ENCODE measurements at places on chromosomes 1 and 21.

DNA sequence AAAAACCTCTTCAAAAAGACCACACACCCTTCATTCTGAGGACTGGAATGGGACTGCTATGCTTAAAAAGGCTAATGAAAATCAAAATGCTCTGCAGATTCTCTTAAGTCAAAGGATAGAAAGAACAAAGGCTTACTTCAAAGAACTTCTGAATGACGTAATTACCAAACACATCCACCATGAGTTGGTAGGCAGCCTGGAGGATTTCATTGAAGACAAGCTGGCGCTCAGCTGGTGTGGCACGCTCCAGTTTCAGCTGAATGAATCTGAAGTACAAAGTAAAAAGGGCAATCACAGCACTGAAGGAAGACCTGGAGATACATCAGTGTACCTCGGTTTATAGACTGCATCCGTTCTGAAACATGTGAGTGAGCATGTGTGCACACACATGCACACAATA lies 43.5 kb upstream of the SDC3 start:
- DNase-seq = no peak

GRCh38 chr1:66938613-66939012 lies 13.8 kb downstream of the MIER1 start:
- peak; percentile 73 for DNase-seq

DNA sequence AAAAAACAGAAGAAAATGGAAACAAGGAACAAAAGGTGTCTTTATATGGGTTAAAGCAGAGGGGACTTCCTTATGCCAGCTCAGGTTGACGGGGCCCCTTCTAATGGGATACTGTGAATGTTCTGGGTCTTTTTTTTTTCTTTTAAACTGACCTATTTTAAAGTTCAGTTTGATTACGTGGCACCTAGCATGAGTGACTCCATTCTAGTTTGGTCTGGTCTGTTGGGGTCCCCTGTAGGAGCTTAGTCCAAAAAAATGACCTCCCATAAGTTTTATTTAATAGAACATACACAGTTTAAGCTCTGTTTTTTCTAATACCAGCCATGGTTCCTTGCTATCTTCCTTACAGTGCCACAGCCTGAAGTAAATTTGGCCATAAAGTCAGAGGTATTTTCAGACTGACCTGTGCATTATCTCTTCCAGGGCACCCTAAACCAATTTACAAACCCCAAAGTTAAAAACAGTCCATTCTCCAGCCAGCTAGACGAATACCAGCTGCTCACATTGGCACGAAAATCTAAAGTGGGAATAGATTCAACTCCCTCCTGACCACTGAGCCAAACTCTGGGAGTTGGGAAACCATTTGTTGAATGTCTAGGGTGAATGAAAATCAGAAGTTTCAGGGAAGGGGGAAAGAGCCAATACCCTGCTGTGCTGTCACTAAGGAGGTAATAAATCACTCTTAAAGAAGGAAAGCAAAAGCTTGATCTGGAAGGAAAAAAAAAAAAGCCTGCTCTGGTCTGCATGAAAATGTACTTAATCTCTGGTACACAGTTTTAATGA lies 42.4 kb downstream of the AKNAD1 start:
- DNase-seq = peak; percentile 86

GRCh38 chr21:31162827-31163226 lies 124.6 kb upstream of the KRTAP19-8 start:
- DNase-seq = no peak

- no peak for DNase-seq
Measured at GRCh38 chr1:230976825-230977747, 1.6 kb downstream of the TTC13 start.

DNA sequence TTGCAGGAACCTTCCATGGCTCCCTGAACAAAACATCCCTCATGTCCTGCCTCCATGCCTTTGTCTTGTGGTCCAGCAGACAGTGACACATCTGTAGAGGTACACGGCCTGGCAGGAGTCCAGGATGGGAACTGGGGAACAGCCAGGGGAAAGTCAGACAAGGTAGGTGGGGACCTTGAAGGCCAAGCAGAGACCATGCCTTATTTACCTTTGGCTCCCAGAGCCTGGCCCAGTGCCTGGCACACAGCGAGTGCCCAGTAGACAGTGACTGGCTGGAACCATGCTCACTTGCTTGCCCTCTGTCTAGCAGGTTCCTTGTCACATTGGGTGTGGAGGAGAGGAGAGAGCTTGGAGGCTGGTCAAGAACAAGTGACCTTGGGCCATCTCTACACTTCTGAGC lies 81.0 kb downstream of the BCAR3 start:
- DNase-seq = no peak

DNA sequence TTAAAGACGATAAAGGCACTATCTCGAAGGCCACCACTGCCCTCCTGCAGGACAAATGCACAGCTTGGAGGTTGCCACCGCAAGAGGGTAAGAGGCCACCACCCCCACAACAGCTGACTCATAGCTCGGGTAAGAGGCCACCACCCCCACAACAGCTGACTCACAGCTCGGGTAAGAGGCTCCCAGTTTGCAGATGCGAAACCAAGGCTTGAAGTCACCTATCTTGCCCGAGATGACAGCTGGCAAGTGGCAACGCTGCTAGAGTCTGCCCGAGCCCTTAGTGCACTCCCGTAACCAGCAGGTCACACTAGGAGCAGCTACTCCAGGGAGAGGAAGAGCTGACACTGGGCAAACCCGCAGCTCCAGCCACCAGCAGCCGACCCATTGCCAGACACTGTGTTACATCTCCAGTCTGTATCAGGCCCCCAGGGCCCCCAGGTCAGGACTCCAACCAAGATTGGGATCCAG lies 17.1 kb upstream of the SPSB1 start:
- DNase-seq = peak; percentile 56

DNA sequence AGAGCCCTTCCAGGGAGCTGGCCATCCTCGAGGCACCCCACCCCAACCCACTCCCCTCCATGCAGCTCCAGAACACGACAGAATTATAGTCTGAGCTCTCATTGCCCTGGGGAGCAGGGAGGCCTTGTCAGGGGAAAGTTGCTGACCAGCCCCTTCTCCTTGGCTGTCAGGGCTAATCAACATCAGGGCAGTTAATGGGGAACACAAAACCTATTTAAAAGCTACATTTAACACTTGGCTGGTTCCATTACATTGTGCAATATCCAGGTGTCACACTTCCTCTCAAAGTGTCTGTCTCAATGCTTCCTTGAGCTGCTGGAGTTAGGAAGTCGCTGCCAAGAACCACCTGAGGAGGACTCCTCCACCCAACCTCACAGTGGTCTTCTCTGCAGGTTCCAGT lies 111.8 kb upstream of the GRIK3 start:
- DNase-seq = no peak

GRCh38 chr21:15401331-15401730 lies 328.5 kb upstream of the USP25 start:
- DNase-seq = peak; percentile 32

DNA sequence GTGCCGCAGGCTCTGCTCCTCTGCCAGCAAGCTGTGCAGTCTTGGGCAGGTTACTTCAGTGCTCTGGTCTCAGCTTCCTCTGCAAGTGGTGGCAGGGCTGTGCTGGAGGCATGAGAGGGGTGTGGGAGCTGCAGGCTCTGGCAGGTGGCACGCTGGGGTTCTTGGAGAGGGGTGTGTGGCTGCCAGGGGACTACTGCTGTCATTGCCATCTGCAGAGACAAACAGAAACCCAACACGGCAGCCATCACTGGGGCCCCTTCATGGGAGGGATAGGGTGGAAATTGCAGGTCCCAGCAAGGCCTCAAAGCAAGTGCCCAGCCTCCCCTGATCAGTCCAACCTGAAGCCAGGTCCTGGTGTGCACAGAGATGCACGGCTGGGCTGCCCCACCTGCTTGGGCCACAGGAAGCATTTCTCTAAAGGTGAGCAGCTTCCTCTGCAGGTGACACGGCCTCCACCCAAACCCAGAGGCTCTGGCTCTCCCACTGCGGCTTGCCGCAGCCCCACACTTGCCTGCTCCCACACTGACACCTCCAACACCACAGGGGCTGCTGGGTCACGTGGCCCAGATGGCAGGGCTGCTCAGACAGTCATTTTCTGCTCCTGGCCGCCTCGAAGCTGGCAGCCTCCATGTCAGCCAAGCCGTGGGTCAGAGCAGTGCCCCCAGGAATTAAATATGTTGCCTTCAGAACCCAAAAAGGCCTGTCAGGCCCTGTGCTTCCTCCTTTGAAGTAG lies 4.1 kb upstream of the COL6A2 start:
- DNase-seq = no peak

GRCh38 chr1:52976183-52977035 lies 49.3 kb downstream of the SCP2 start:
- DNase-seq = no peak

DNA sequence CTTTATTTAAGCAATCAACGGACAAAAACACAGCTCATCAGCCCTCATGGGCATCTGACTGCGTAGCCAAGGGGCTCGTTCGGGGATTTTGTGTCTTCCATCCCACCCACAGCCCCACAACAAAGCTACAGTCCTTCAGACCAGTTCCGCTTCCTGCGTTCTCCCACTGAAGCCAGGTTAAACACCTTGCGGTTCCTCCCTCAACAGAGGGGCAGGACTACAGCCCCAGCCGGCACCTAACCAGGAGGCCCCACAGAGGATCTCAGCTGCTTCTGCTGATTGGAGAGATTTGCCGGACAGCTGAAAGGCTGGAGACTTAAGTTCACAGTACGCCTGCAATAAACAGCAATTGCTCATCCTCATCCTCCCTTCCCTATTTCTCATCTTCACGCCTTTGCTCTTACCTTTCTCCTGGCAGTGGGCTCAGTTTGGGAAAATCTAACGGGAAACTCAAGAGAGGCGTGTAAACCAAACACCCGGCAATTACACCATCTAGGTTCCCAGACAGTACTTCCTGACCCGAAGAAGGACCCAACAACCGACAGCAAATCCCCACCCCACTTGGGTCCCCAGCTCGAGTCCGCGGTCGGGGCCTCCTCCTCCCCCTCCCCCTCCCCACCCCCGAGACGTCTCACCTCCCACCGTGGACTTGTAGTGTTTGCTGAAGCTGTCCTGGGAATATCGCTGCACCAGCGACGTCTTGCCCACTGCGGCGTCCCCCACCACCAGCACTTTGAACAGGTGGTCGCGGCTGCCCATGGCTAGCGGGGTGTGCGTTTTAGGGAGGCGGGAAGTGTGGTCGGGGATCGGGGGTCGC lies 876 bp downstream of the RAB29 start:
- peak; percentile 14 for DNase-seq

- peak; percentile 55 for DNase-seq
Measured at GRCh38 chr1:110370827-110371226, 20.0 kb downstream of the SLC16A4 start.

GRCh38 chr1:158180741-158181576 lies at the start of gene CD1D:
TSS of gene CD1D (plus strand) at chr1:158180895. CDS start at chr1:158181102, 207 bp downstream.
- peak; percentile 21 for DNase-seq

DNA sequence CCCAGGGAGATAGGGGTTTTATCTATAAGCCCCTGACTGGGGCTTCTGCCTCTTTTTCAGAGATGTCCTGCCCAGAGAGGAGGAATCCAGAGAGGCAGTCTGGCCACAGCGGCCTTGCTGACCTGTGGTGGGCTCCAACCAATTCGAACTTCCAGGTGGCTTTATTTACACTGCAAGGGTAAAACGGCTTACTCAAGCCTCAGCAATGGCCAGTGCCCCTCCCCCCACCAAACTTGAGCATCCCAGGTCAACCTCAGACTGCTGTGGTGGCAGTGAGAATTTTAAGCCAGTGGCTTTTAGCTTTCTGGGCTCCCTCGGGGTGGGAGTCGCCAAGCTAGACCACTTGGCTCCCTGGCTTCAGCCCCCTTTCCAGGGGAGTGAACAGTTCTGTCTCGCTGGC lies 384.0 kb upstream of the BEND5 start:
- no peak for DNase-seq

GRCh38 chr1:112309499-112309898 lies 86.5 kb upstream of the CTTNBP2NL start:
- DNase-seq = no peak

- peak; percentile 24 for DNase-seq
Measured at GRCh38 chr1:41383094-41383852, 22.0 kb downstream of the FOXO6 start.

GRCh38 chr1:220882061-220882891 lies 3.0 kb downstream of the HLX start:
- DNase-seq = peak; percentile 84

DNA sequence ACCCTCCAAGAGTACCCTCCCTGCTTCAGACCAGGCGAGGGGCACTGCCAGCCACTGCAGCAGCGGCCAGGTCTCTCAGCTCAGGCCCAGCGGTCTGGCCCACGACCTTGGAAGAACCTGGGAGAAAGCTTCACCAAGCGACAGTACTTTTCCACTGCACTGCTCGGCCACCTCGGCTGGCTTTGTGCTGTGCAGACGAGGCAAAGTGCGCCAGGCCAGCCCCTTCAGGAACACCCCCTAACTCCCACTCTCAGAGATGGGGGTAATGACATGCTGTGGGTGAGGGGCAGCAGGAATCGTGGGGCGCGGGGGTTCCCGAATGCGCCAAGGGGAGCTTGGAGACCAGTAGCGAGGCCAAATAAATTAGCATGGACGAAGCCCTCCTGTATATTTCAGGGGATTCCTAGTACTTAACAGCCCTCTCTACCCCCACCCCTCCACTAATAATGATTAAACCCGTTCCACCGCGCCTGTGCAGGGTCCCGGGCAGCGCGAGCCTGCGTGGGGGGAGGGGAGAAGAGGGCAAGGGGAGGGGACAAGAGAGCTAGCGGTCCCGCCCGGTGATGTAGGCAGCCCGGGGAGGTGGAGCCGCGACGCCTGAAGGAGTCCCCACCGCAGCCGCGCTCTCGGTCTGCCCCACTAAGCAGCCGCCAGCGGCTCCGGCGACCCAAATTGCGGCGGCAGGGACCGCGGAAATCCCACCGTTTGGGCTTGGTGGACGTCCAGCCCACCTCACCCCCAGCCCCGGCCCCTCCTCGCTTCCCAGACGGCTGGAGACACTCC lies at the start of gene FAM43B:
Gene FAM43B, plus strand, starts transcription at position 629 of the 783 bp plus-strand sequence. CDS start 401 bp downstream, outside the sequence.
- DNase-seq = peak; percentile 56

DNA sequence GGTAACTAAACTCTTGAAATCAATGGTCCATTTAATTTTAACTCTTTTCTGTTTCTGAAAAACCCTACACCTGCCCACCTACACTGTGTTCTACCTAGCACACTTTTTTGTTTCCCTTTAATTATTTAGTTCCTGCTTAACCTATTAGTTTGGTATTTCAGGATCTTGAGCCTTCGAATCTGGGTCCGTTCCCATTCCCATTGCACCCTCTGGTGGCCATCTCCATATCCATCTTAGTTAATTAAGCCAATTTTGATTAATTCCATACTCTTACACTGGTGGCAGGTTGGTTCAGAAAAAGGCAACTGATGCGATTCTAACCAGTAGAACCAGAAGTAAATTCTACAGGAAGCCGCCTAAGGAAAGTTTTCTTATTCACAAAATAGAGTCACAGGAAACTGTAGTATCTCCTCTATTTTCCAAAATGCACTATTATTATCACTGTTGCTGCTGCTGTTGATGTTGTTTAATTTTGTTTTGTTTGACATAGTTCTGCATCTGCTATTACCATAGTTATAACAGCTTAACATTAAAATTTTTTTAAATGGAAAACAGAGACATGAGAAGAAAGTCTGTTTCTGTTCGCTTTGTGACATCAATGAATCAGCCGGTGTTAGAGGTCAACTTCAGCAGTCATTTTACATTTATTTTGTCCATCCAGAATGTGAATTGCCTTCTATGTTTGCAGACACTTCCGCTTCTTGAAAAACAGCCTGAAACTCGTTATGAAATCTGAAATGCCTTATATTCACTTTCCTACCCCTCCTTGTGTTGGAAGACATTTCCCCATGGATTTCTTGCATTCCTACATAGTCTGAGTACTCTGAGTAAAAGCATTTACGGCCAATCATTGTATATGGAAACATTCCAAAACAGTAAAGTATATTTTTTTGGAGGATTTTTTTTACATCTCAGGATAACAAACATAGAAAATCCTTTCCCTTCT lies 115.5 kb upstream of the NCAM2 start:
- peak; percentile 56 for DNase-seq

- no peak for DNase-seq
Measured at GRCh38 chr1:164477343-164477742, 81.6 kb upstream of the PBX1 start.

- no peak for DNase-seq
Measured at GRCh38 chr21:45511007-45511406, 31.2 kb downstream of the SLC19A1 start.
